ENCODE measurements at places on chromosomes 11 and 22.

DNA sequence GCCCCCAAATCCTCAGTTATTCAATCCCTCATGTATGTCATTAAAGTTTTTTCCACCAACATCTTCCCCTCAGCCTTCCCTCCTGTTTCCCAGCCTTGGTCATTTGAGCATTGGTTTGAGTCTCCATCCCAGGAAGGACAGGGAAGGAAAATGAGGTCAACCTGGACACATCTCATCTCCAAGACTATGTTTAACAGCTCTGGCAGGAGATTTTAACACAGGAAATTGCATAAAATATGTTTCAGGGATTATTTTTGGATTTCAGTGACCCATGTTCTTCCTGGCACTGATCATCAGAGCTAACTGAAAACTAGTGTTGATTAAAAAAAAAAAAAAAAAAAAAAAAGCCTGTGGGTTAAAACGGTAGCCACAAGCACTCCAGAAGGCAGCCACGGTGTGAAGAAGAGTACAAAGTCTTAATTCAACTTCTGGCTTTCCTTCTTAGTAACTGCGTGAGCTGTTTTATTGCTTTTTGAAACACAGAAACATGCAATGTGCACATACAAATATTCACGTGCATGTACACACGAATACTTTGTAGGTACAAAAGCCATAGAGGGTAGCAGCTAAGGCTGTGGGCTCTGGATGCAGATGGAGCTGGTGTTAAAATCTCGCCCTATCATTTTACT, 164.4 kb upstream of the DDI1 start:
- DNase-seq: no peak

DNA sequence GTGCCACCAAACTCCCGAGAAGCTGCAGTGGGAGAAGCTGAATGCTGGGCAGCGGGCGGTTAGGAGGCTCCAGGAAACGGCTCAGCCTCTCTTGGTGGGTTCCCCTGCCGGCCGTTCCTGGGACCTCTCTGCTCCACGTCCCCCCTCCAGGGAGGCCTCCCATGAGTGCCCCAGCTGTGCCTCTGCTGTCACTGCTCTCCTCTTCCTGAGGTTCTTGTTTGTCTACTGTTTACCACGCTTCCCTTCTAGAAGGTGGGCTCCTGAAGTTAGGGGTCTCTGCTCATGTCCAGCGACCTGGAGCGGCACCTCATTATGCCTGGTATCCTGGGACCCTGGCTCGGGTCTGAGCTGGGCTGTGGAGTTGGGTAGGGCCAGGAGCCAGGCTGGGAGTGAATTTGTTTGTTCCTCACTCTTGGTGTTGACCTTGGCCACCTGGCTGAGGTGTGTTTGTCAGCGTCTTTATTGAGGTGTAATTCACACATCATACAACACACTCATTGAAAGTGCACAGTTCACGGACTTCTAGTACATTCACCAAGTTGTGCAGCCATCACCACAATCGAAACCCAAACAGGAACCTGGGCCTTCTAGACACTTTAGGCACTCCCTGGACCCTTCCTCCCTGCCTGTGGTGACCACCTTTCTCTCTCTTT, 37.8 kb upstream of the GRAMD4 start:
- DNase-seq: peak; percentile 54

- no peak for DNase-seq
Observed at GRCh38 chr11:131710511-131710910, 340.1 kb downstream of the NTM start.

DNA sequence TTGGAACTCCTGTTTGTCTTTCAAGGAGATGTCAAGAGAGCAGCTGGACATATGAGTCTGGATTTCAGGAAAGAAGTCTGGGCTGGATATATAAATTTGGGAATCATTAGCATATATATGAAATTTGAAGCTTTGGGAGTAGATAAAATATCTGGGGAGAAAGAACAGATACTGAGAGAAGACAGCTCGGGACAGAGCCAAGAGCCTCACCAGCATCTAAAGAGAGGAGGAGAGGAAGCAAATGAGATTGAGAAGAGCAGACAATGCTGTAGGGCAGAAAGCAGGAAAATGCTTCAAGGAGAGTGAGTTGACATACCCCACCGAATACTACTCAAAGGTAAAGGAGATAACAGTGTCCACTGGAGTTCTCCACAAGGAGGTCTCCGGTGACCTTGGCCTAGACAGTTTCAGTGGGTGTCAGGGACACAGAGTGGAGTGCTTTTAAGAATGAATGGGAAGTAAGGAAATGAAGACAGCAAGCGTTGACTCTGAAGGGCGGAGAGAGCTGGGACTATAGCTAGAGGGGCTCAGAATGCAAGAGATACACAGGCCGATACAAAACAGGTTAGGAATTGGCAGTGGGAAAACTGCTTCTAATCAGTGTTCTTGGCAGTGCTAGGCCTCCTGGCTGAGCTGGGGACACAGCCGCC, 862 bp downstream of the APBB1 start:
- DNase-seq: no peak

GRCh38 chr11:30333405-30333804, 10.5 kb downstream of the ARL14EP start:
- DNase-seq: no peak

- peak; percentile 23 for DNase-seq
Observed at GRCh38 chr11:134538742-134539141, 126.7 kb upstream of the B3GAT1 start.

DNA sequence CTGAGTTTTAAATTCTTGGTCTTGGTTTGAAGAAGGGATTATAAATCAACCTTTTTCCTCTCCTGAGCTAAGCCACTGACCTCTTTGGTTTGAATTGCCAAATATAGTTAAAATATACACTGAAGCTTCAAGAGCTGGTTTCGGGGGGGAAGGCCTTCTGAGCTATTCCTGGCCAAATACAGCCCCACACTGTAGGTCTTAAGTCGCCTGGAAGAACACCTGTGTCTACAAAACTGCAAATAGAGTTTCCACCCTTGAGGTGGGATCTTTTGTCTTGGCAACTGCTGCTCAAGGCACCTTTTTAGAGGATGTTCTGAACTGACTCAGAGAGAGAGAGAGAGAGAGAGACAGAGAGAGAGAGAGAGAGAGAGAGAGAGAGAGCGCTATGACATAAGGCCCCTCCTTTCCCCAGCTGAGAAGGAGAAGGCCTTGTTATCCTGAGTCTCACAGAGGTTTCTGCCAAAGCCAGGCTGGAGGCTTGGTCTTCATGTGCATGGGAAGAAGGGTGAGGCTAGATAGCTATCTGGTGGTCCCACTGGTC, 5.5 kb downstream of the ADM start:
- DNase-seq: no peak

Measured in RWPE2 (cell line).